H7 (cell line): ENCODE measurements at places on chromosomes 7 and 10. TPM values are rescaled to one million over a fixed set of nuclear protein-coding genes. Genes with fewer than 3 reads are reported as not detected.

Gene KCNH2
- total RNA-seq: 9.3 and 9.5 TPM in 2 replicates

Gene NEUROD6
- total RNA-seq: not detected in 2 replicates

DNA sequence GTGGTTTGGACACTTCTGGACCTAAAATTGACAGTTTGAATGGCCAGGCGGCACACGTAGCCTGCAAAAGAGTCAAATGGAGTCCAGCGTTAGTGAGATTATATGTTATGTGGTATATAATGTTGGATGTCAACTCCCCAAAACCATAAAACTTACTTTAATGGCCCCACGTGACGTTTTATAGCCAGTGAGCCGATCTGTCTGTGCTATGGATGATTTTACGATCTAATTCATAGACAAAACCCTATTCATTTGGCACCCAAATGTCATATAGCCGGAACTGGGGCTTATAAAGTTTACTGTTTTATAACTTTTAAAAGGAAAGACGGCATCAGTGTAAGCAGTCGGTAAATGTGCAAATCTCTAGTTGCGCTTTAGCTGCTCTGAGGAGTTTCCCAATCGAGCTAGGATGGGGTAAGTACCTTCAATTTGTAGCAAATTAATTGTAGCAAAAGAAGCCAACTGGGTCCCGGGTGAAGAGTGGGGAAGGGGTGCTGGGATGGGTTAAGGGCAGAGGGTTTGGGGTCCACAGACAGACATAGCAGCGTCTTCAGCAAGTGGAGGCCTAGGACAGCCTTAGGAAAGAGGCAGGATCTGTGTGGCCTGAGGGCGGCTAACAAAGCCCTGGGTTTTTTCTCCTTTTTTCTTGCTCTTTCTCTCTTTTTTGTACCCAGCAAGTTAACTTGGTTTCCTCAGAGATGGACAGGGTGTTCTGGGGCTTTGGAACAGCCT lies 3.2 kb downstream of the HOXA5 start:
- DNase-seq: peak; percentile 38

DNA sequence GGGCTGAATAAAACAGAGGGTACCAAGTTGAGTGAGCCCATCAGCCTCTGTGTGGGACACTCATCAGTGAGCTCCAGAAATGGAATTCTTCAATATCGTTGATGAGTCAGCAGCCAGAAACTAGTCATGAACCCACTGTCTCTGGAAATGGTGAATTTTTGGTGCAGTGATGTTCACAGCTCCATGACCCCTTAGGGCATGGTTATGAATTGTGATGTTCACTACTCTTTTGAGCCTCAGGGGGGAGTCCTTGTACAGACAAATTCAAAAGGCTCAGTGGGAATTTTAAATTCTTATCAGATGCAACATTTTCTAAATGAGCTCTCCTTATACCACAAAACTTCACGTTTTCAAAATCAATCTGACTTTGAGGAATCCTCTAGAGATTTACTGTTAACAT lies 335.7 kb downstream of the PHTF2 start:
- DNase-seq: peak; percentile 67

DNA sequence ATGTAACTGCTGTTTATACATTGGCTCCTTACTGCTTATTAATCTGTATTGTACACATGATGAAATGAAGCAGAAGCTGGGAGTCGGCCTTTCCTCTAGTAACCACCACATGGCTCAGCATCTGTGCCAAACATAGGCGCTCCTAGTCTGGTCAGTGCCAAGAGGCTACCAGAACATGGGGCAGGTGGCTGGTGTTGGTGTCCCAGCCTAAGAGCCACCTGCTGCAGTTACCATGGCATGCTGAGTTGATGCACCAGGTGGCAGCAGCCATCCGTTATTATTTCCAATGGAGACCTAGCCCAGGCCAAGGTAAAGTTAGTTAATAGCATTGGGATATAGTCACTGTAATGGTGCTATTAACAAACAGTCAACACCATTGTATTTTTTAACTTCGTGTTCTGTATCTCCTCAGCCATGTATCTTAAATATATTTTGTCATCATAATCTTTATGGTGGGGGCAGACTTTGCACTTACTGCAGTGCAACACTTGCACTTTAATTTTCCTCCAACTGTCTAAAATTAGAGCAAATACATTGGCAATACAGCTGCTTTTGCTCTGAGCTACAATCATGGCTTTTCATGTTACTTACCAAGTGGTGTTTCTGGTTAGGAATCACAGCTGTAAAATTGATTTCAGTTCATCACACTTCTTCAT lies 33.1 kb downstream of the HBP1 start:
- peak; percentile 59 for DNase-seq

DNA sequence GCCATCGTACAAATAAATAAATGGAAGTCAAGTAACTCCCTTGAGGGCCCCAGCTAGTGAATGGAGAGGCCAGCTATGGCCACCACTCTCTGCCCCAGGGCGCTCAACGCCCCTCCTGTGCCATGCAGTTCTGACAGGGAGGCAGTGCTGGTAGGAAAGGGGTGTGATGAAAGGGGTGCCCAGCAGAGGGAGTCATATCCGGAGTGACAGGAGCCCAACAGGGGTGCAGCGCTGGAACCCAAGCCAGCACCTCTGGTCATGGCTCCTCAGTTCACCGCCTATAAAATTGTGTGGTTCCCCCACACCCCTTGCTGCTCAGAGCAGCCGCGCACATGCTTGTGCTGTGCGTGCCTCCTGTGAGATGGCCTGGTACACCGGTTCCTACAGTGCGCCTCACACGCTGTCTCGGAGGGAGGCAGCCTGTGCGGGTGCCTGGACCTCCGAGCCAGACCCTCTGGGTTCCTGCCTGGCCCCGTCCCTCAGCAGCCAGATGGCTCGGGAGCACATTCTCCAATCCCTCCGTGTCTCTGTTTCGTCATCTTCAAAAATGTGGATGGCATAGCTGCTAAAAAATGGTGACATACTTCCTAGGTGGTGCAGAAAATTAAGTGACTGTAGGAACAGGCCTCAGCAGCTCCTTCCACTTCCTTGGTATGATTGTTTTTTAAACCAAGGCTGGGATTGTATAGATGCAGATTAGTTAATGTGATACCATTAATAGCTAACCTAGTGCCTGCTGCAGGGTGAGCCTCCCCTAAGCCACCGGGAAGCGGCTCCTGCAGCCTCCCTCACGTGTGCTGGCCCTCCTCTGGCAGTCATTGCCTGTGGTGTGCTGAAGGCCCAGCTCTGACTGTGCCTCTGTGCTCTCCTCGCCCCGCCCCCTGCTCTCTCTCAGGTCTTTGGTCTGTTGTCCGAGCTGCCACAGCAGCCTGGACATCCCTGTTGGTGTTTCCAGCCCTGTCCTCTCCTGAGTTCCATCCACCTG lies 125.8 kb downstream of the EGFR start:
- peak; percentile 86 for DNase-seq
